ENCODE measurements at places on chromosomes 16 and 17.
A peak's percentile ranks its signal among the peaks of the same experiment; 100 is the strongest.

DNA sequence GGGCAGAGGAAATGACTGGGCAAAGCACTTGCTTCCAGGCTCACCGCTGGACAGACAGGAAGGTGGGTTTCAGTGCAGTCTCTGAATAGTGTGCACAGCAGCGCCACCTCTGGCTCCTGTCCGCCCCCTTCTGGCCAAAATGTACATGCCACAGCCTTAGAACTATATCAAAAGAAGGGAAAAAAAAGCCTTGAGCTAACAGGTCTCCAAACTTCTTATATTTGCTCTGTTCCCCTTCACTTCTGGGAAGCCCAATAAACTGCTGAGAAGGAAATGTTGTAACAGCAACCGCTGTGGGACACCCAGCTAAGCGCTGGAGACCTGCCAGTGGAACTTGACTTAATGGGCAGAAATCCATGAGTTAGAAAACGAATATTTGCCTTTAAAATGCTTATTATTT, 17.5 kb downstream of the COG7 start:
- DNase-seq, result peak; percentile 54

DNA sequence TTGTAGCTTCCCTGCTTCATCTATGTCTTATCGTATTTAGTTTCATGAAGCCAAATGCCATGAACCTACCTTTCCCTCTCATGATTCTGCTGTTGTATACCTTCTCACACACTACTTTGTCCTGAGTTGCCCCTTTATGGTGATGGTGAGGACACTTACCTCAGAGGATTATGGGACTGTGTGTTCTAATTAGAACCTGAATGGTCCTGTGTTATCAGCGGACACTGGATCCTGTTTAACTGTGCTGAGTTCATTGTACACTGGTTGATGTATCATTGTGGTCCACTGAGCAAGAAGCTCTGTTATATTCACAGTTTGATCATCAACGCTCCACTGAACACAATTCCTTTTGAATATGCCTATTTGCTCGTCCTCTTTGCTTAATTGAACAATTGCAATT, 343.0 kb downstream of the RBFOX1 start:
- no peak for DNase-seq

DNA sequence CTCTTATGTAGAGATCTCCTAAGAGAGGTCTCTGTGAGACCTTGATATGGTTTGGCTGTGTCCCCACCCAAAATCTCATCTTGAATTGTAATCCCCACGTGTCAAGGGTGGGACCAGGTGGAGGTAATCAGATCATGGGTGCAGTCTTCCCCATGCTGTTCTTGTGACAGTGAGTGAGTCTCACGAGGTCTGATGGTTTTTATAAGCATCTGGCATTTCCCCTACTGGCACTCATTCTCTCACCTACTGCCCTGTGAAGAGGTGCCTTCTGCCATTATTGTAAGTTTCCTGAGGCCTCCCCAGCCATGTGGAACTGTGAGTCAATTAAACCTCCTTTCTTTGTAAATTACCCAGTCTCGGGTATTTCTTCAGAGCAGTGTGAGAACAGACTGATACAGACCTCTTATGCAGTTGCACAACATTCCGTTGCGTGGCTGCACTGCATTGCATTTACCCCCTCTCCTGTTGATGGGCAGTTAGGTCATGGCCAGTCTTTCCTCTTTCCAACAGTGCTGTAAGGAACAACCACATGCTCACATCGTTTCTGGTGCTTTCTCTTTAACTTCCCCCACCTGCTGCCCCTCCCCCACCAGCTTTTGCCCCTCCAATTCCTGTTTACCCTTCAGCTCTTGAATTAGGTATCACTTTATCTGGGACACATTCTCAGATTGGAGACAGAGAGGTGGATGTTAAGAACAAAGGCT, 43.6 kb upstream of the MED9 start:
- no peak for DNase-seq

GRCh38 chr17:79548116-79548515, 62.7 kb downstream of the RBFOX3 start:
- DNase-seq, result no peak

DNA sequence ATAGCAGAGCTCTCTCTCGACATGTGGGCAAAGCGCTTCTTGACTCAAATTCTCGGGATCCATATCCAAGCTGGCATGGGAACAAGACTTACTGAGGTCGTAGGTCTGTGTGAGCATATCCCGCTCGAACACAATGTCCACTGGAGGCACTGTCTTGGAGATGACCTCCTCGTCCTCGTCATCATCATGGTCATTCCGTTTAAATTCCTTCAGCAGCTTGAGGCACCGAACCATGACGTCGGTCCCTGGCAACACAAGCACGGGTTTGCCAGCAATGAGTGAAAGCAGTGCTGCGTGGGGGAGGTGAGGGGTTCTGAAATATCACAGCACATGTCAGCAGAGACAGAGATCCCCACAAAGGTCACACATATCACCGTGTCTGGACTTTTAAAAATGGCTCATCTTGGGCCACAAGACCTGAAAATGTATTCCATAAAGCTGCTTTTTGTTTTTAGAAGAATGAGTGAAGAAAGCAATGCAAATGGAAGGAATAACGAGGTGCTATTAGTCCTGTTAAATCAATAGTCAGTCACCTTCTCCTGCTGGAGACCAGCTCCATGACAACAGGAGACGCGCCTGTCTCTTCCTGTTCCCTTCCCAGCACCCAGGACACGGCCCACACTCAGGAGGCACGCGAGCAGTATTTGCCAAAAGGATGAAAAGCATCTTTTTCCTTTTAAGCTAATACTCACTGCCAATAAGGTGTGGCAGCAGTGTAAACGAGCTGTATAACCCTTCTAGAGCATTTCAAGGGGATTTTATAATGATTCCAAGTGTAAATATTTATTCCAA, 37.9 kb downstream of the GTF3C1 start:
- DNase-seq, result no peak

DNA sequence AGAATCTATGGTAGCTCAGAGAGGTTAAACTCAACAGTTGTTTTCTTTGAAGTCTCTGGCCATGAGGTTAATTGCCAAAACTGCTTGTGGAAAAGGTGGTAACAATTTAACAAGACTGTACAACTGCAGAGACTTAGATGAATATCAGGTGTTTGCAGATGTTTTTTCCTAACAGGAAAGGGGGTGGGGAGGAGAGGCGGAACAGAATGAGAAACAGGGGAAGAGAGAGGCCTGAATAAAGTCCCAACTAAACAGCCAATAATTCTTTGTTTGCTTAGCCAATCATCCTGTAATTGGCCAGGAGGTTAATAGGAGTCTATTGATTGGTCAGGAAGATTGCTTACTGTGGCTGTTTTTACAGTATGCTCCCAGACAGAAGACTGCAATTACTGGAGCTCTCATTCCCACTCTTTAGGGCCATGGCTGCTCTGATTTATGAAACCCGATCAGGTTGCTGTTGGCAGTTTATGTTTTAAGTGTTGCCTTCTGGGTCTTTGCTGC, 249.7 kb upstream of the TBX2 start:
- DNase-seq, result no peak

DNA sequence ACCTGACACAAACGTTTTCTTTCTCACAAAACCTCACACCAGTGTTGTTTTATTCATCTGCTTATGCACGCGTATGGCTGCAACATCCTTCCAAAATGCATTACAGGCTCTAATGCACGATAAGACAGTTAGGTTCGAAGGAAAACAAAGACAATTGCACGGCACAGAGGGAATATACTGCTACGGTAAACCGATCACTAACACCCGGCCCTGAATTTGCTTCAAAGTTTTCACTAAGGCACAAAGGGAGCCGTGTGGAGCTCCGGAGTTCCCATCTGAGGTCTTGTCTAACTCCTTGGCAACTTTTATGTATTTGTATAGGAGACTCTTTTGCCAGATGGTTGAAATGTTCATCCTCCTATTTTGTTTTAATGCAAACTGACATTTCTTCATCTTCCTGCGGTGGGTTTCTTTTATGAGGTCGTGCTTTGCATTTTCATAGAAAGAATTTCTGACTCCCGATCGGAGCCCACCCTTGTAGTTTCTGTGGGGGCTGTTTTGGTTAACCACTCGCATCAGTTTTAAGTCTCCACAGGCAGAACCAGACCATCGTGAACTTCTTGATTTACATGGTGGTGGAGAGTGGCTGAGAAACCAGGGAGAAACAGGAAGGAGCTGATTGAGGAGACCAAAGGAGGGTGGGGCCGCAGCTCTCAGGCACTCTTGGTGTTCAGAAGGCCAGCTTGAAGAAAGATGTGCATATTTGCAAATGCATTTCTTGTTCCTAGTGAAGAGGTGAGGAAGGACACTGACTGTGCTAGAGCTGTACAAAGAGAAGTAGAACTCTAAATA, 516.8 kb downstream of the MAF start:
- DNase-seq, result no peak

DNA sequence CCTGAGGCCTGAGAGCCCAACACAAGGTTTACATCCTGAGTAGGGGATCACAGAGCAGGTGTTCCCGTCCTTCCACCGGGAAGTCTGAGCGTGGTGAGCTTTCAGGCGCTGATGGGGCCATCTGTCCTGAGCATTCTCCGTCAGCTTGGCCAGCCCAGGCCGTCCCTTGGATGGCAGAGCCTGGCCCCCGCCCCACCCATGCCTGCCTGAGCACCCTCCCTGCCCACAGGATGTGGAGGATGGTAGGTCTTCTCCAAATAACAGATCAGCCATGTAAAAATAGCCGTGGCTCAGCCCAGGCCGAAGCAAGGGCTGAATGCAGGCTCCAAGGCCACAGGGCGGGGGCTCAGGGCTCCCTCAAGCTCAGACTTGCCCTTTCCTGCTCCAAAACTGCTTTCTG, 20.2 kb downstream of the SPNS2 start:
- DNase-seq, result no peak

GRCh38 chr16:87854053-87854906, 15.0 kb downstream of the SLC7A5 start:
- DNase-seq, result no peak

- no peak for DNase-seq
Observed at GRCh38 chr17:4474093-4474492, 24.6 kb upstream of the SPNS2 start.

- DNase-seq, result no peak
Observed at GRCh38 chr17:74812109-74813009, 36.2 kb upstream of the NAT9 start.

DNA sequence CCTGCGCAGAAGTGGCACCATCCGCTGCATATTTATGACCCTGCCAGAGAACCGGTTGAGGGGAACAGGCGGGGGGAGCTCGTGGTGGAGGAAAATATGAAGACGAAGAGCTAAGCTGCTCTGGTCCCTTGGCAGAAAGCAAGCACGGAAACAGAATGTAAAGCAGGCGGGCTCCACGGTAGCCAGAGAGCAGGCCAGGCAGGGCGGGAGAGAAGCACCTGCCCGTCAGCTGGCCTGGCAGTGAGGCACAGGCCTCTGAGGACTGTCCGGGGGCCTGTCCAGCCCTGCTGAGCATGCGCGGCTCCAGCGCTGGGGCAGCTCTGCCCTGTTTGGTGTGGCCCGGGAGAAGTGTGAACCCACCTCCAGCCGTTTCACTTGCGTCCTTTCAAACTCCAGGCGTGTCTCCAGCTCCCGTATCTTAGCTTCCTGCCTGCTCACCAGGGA, 46.7 kb downstream of the PIPOX start:
- no peak for DNase-seq

DNA sequence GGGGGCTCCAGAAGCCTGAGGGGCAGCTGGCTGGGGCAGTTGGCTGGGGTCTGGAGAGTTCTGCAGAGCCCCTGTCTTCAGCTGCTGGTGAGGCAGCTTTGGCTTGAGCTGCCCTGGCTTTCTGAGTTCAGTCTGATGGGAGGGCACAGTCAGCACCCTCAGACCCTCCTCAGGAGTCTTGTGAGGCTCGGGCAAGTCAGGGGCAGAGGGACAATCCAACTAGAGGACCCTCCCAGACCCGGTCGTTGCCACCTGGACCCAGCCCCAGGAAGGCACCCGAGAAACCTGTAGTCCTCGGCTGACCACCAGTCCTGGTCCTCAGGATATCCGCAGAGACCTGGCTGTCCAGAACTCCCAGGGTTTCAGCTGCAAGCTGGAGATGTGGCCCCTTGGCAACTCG, 1.9 kb downstream of the CARD14 start:
- DNase-seq, result no peak

- no peak for DNase-seq
Observed at GRCh38 chr17:72455562-72455961, 334.7 kb downstream of the SOX9 start.

GRCh38 chr16:30063893-30064728, 1.4 kb upstream of the ALDOA start:
- DNase-seq, result peak; percentile 63

GRCh38 chr17:69402052-69402451, 12.4 kb upstream of the MAP2K6 start:
- no peak for DNase-seq

GRCh38 chr16:68786685-68787418, 49.8 kb downstream of the CDH1 start:
- no peak for DNase-seq

- no peak for DNase-seq
Observed at GRCh38 chr16:47197536-47198179, 53.9 kb upstream of the NETO2 start.

DNA sequence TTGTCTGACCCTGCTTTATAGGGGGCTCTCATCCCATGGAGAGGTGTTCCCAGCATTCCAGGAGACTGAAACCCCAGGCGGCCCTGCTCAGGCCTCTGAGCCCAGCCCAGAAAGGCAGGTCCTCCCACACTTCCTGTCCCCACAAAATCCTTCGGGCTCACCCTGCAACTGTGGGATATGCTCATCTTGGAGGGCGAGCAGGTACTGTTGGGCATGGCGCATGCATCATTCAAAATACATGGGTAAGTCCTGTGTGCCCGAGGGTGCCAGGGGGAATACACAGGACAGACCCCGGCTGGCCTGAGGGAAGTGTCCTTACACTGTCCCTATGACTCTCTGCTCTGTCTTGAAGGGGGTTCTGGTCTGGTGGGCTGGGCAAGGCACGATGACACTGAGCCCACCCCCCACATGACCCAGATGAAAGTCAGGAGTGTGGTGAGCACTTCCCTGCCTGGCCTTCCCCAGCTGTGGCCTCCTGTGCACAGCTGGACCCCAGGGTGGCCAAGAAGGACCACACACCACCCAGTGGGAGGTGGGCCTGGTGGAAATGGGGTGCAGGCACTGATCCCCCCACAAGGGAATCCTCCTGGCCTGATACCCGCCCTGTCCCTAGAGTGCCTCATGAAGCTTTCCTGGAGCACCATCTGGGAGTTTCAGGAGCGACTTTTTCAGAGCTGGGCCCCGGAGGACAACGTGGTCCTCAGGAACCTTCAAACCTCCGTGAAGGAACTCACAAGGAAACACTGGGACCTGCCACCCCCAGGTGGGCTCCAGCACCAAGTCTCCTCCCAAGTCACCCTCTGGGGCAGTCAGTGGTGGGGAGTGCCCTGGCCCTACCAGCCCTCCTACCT, 46.7 kb downstream of the USP22 start:
- no peak for DNase-seq

GRCh38 chr17:47836601-47837000, 4.5 kb downstream of the SCRN2 start:
- no peak for DNase-seq

DNA sequence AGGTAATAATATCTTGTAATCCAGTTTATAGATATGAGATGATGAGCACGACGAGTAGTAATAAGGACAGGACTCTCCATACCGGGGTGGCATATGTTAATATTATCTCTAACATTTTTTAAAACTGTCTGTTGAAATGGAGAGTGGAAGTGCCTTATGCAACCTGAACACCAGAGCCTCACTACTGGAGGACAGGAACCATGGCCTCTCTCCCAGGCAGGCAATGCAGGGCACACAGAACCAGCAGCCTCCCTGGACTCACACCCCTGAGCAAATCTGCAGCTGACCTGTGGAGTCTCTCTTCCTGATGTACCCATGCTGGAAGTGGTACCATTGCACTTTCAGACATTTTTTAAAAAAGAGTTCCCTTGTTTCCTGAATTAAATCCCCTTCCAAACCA, 55.2 kb upstream of the ERN1 start:
- no peak for DNase-seq

GRCh38 chr17:82619211-82619610, 29.0 kb downstream of the WDR45B start:
- no peak for DNase-seq

- no peak for DNase-seq
Observed at GRCh38 chr16:20074099-20074991, 655 bp upstream of the GPR139 start.
